RPMI8226 (cell line): ENCODE measurements at places on chromosomes 13 and 19.

DNA sequence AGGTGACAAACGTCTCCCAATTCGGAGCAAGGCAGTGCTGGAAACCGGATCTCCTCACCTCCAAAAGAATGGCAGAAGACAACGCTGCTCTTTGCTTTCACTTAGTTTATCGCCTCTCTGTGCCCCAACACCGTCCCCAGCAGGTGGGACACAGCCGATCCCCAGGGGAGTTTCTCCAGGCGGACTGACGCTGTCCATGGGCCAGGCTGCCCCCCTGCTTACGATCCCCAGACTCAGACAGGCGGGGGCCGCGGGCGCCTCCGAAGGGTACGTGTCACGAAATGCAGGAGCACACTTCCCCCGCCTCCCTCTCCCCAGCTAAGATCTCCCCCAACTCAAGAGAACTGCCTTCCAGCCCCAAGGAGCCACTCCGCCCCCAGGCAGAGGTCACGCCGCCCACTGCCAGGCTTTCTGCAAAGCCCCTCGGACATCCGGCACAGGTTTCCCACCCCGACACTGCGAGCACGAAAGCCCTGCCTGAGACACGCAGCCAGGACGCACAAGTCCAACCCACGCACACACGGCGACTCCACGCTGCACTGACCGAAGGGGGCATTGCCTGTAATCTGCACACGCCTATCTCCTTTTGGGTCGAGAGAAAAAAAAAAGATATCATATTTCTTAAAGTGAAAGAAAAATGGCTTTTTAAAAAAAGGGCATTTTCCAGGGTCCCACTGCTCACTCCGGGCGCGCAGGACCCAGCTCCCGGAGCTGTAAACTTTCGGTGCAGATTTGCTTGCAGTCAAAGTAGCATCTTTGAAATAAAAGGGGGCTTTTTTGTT, 2.0 kb downstream of the SPRY2 start:
- DNase-seq = no peak

- DNase-seq = no peak
Observed at GRCh38 chr19:50232600-50232999, 29.2 kb downstream of the MYH14 start.

- no peak for DNase-seq
Observed at GRCh38 chr13:112073245-112074138, 6.5 kb downstream of the SOX1 start.

DNA sequence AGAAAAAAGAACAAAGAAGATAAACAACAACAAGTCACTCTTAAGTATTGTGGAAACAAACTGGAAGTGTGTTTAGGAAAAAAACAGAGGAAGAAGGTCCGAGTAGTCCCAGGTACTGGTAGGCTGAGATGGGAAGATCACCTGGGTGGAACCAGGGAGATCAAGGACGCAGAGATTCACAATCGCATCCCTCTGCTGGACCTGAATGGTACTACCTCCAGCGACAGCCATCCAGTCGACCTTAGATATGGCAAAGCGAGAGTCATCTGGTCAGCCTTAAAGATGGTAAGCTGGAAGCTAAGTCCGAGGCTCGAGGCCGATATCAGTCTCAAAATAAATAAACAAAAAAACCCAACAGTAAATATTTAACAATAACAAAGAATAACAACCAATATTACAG, 44.9 kb upstream of the ZNF91 start:
- DNase-seq = peak; percentile 36

DNA sequence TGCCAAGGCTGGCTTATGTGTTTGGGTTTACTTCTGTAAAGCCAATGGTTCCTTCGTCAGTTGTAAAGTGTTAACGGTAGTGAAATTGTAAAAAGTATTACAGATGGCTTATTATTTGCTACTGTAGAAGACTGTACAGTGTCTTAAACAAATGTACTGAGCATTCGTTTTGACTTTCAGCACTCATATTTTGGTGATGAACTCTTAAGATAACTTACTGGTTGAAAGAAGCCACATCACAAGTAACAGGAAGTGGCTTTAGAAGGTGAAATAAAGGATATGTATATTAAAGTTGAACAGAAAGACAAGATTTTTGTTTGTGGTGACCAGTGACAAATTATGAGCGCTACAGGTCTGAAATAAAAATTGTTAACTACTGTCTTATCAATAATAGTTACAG, 64.2 kb downstream of the URI1 start:
- DNase-seq = no peak

DNA sequence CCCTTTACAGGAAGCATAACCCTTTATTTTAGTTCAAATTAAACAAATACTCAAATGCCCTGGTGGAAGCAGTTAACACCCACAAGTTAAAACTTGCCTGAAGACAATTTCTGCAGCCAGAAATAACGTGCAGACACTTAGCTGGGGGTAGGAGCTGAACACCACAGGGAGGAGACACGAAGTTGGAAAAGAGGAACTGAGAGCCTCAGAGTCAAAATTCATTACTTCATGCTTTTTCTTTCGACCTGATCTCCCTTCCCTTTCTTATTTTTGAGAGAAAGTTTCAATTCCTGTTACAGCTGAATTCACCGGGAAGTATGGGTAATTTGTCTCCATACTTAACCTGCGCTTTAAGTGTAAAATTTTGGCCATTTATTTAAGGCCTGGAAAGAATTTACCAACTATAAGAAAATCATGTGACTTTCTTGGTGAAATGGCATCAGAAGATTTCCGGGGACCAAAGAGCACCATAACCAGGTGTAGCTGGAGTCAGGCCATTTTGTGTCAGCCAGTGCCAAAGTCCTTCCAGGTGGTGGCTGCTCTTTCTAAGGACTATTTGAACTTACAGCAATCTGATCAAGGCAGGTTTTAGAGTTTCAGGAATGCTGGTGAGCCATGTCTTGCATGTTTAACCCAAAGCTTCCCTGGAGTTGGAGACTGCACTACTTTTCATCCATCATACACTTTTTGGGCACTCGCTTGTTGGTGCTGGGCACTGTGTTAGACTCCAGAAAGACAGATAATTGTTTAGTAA, 46.5 kb upstream of the RCBTB2 start:
- peak; percentile 90 for DNase-seq

- DNase-seq = no peak
Observed at GRCh38 chr19:31110336-31110735, 238.9 kb downstream of the TSHZ3 start.

DNA sequence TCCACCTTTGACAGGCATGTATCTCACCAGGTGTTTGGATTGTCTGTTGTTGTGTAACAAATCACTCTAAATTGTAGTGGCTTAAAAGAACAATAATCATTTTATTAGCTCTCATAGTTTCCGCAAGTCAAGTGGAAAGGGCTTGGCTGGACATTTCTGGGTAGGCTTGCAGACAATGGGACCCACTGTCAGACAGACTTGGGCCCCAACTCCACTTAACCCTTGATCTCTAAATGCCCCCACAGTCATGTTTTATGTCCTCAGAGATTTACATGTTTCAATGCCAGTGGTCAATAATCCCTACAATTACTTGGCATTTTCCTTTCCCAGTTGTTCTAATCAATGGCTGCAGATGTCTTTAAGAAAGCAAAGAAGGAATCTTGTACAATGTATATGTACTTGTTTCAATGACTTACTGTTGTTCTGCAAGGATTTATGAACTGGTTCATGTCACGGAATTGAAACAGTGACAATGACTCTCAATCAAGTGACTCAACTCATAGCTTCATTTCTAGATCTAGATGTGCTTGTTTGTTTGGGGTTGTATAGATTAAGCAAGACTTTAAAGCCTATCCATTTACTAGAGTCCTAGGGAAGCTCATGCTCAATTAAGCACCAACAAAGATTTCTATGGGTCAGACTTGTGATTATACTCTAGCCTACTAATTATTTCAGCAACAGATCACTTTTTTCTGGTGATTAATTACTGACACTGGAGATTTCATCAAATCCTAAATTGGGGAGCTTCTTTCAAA, 510.1 kb upstream of the NBEA start:
- DNase-seq = no peak

- no peak for DNase-seq
Observed at GRCh38 chr13:50855681-50856080, 12.2 kb upstream of the DLEU7 start.

GRCh38 chr19:47719047-47719859, 6.0 kb downstream of the EHD2 start:
- DNase-seq = no peak

GRCh38 chr13:92572190-92572589, 654.4 kb upstream of the GPC6 start:
- no peak for DNase-seq

DNA sequence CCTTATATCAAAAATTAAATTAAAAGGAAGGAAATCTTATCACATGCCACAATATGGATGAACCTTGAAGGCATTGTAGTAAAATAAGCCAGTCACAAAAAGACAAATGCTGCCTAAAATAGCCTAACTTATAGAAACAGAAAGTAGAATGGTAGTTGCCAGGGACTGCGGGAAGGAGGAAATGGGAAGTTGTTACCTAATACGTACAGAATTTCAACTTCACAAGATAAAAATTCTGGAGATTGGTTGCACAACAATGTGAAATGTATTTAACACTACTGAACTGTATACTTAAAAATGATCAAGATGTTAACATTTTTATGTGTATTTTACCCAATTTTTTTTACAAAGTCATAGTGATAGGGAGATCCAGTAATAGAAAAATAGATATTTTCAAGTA, 10.2 kb upstream of the N4BP2L2 start:
- DNase-seq = no peak

GRCh38 chr19:28020619-28021258, 1192.2 kb downstream of the UQCRFS1 start:
- DNase-seq = no peak

DNA sequence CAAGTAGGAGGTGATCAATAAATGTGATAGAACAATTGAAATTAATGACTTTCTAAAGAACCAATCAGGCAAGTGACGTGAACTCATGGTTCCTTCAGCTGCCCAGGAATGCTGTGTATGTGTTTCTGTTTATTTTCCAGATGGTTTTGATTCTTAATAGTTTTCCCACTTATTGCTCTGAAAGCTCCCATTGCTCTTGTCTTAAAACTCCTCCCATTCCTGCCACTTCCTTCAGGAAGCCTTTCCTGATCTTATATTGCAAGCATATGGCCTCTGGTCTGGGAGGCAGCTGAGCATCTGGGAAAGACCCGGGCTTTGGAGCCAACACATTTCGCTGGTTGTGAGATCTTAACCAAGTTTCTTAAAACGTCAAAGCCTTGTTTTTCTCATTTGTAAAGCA, 17.1 kb upstream of the LATS2 start:
- DNase-seq = no peak

- no peak for DNase-seq
Observed at GRCh38 chr13:76854894-76855293, 31.3 kb downstream of the KCTD12 start.

- DNase-seq = no peak
Observed at GRCh38 chr13:113083402-113084061, 22.1 kb upstream of the F7 start.

- DNase-seq = no peak
Observed at GRCh38 chr19:8367327-8368001, 3.5 kb downstream of the ANGPTL4 start.

GRCh38 chr19:2289714-2290435, 7.9 kb upstream of the PEAK3 start:
- DNase-seq = peak; percentile 90
